ENCODE measurements at places on chromosomes 1 and 21.

DNA sequence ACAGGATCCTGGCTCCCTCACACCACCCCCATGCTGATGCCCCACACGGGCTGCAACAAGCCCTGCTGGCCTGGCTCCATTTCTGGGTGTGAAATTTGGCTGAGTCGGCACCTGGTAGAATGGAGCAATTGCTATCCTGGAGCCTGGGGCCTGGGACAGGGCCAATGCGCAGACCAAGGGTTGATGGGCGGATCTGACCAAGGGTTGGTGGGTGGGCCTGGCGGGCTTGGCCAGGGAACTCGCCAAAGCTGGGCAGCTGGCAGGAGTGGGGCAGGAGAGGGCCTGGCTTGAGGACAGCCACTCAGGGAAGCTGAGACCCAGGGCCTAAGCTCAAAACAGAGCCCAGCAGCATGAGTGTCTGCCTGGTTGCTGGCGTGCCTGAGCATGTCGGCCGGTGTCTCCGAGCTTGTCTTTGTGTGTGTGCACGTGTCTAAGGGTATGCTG, 70.9 kb upstream of the POU3F1 start:
- no peak for DNase-seq

DNA sequence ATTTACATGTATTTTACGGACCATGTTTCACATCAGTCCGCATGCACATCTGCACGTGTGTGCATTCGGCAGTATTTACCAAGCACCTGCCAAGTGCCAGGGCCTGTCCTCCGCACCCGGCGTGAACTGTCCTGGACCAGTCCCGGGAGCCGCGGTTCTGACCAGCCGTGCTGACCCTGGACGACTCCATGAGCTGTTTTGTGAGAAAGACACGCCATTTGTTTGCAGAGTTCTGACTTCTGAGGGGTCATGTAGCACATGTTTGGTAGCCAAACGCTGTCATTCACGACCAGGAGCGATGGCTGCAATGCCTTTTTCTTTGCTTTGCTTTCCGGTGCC, 3.3 kb upstream of the OLIG2 start:
- no peak for DNase-seq

DNA sequence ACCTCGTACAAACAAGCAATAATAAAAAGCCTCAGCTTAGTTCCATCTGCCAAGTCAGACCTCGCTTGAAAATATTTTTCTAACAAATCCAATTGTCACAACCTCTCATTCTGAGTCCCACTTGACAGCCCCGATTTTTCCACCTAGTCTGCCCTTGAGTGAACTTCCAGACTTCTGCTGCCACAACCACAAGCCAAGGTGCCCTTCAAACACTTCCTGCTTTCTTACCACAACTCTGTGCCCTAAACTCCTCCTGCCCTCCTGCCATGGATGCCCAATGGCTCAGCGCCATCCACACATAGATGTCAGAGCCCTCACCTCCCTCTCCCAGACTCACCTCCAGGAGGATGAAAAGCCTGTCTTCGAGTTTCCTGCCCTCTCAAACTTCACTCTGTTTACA, 3.9 kb downstream of the TMPRSS2 start:
- no peak for DNase-seq

GRCh38 chr21:31756787-31757186, 24.9 kb upstream of the SCAF4 start:
- DNase-seq: no peak

Data from EH (cell line).